ENCODE measurements at places on chromosomes 1 and 21. TPM values are rescaled to one million over a fixed set of nuclear protein-coding genes. Genes with fewer than 3 reads are reported as not detected.

The OR2AK2 gene
- polyA plus RNA-seq, result not detected

- H3K4me1 ChIP-seq, result no peaks in the 10 kb centered on the region
- no peaks in the 10 kb centered on the region for H3K27me3 ChIP-seq
- no peaks in the 10 kb centered on the region for H3K36me3 ChIP-seq
- no peak overlapping the region for H3K4me3 ChIP-seq
These were observed 41.7 kb upstream of the ARHGAP29 start for GRCh38 chr1:94279038-94279437.

The SH2D5 gene
- 6.2 TPM for polyA plus RNA-seq

The OR10T2 gene
- polyA plus RNA-seq, result not detected

The ALG14 gene
- 9.3 TPM for polyA plus RNA-seq

The SAMD11 gene
- 36.9 TPM for polyA plus RNA-seq

GRCh38 chr21:45507523-45507875, 34.7 kb downstream of the SLC19A1 start:
- no peak for DNase-seq
- no peak overlapping the region for H3K4me3 ChIP-seq
- peaks cover 70% of the 10 kb centered on the region for H3K36me3 ChIP-seq

DNA sequence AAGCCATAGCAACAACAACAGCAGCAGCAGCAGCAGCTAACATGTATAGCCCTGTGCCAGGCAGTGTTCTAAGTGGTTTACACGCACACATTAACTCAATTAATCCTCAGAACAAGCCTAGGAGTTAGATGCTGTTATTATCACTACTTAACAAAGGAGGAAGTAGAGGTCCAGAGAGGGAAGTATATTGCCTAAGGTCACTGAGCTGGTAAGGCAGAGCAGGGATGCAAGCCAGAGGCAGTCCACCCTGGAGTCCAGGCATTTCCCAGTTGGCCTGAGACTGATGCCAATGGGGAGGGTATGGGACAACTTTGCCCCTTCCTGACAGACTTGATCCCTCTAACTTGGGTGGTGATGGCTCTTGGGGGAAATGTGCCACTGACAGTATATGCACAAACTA, 6.8 kb downstream of the CDC14A start:
- H3K4me1 ChIP-seq, result peaks cover 11% of the 10 kb centered on the region
- H3K27ac ChIP-seq, result no peak overlapping the region
- no peaks in the 10 kb centered on the region for H3K27me3 ChIP-seq
- DNase-seq, result no peak
- H3K4me3 ChIP-seq, result no peak overlapping the region
- H3K36me3 ChIP-seq, result no peaks in the 10 kb centered on the region

DNA sequence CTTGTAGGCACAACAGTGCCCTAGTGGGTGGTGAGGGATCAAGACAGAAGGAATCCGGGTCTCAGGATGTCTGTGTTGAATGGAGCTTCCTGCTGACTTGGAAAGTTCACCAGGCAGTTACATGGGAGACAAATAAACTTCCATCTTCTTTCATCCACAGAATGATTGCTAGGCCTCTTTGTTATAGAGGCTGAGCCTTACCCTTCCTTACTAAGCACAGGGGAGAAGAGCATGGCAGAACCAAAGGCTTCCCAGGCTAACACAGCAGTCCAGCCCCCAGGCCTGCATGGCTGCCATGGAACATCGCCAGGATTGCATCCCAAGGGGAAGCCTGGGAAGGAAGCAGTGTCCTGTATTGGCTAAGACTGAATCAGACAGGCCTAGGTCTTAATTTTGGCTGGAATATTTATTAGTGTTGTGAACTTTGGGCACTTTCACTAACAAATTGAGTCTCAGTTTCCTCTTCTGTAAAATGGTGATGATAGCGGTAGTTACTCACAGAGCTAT, 18.7 kb downstream of the HEYL start:
- H3K27ac ChIP-seq, result no peak overlapping the region
- H3K36me3 ChIP-seq, result no peaks in the 10 kb centered on the region
- no peaks in the 10 kb centered on the region for H3K27me3 ChIP-seq
- no peak for DNase-seq
- H3K4me1 ChIP-seq, result peaks cover 22% of the 10 kb centered on the region

DNA sequence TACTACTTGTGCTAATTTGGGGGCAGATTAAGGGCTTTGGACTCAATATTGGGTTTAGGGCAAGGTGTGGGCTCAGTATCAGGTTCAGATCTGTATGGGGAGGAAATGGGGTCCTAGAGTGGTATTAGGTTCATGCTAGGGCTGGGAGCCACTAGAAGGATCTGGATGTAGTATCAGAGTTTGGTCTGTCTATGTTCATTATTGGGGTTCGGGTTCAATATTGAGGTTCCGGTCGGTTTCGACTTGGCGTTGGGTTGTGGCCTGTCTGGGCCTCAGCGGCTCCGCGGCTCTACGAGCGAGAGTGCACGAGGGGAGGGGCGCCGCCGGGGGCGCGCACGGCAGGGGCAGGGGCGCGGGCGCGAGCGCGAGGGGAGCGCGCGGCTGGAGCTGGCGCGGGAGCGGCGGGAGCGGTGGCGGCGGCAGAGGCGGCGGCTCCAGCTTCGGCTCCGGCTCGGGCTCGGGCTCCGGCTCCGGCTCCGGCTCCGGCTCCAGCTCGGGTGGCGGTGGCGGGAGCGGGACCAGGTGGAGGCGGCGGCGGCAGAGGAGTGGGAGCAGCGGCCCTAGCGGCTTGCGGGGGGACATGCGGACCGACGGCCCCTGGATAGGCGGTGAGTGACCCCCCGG, at the start of gene PTPRF:
Gene PTPRF, plus strand, starts transcription at position 401 of the 624 bp plus-strand sequence. CDS start 14,193 bp downstream, outside the sequence.
- H3K27ac ChIP-seq, result no peak within 1 kb of the TSS
- peak within 1 kb of the TSS; percentile 51 for H3K4me3 ChIP-seq
- H3K27me3 ChIP-seq, result peaks cover 2% of the 10 kb centered on the region
- no peak for DNase-seq
- H3K4me1 ChIP-seq, result peaks cover 31% of the 10 kb centered on the region

DNA sequence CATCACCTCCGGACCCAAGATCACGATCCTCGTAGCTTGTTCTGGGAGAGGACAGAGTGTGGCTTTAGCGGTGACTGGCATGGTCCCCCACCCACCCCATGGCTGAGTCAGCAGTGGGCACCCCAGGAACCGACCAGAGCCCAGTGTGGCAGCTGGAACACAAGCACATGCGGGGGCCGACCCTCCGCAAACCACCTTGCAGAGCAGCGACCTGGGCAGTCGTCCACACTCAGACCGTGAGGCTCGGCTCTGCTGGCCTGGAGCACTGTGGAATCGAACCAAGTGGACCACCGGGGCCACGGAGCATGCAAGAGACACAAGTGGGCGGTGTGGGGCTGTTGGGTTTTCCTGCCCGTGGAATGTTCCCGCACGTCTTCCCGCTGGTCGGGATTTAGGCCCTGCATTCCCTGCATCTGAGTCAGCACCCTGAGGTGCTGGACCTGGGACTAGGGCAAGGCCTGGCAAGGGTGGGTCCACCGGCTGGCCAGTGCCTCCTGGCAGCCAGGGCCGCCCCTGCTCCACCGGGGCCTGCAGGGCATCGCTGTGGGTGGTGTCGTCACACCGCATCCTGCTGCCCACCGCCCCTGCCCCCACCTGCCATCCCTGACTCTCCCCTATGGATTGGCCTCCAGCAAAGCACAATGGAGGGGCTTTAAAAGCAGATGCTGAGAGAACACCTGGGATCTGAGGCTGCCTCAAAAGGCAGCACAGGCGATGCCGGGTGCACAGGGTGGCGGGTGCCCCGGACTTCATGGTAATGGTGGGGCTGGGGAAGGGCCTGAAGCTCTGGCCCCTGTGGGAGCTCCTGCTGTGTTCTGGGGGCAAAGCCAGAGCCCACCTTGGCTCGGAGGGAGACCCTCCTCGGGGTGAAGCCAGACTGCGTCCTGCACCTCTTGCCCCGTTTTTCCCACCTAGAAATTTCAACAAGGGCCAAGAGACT, 18.5 kb downstream of the MORN1 start:
- no peaks in the 10 kb centered on the region for H3K27me3 ChIP-seq
- H3K4me3 ChIP-seq, result no peak overlapping the region
- no peak overlapping the region for H3K27ac ChIP-seq
- H3K4me1 ChIP-seq, result peaks cover 14% of the 10 kb centered on the region

The EXTL1 gene
- polyA plus RNA-seq, result 14.8 TPM

GRCh38 chr1:49951385-49951784, 72.4 kb downstream of the AGBL4 start:
- DNase-seq, result no peak
- H3K36me3 ChIP-seq, result no peaks in the 10 kb centered on the region
- no peak overlapping the region for H3K27ac ChIP-seq
- no peak overlapping the region for H3K4me3 ChIP-seq
- H3K4me1 ChIP-seq, result no peaks in the 10 kb centered on the region

DNA sequence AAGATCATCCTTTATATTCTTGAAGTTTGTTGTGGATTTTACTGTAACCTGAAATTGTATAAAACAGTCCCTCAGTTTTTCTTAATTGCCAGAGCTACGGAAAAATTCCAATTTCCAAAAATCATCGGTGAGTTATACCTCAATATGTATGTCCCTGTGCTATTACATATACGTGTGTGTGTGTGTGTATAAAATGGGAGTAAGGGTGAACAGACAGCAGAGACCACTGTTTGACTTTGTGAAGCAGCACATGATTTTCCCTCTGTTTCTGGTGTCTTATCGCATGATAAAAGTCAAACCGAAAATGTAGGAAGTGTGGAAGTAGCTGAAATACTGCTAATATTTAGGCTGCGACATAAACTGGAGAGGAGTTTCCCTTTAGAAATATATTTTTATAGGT, 1.2 kb downstream of the OR2T1 start:
- no peak overlapping the region for H3K27ac ChIP-seq
- H3K4me1 ChIP-seq, result no peaks in the 10 kb centered on the region
- H3K4me3 ChIP-seq, result no peak overlapping the region

GRCh38 chr1:164999146-164999545, 357.4 kb downstream of the LMX1A start:
- H3K27ac ChIP-seq, result no peak overlapping the region
- no peak overlapping the region for H3K4me3 ChIP-seq
- H3K27me3 ChIP-seq, result no peaks in the 10 kb centered on the region

GRCh38 chr1:201937624-201938213, 8.6 kb downstream of the LMOD1 start:
- no peaks in the 10 kb centered on the region for H3K36me3 ChIP-seq
- H3K4me1 ChIP-seq, result peaks cover 8% of the 10 kb centered on the region
- no peak for DNase-seq
- H3K4me3 ChIP-seq, result no peak overlapping the region

- DNase-seq, result no peak
- no peaks in the 10 kb centered on the region for H3K27me3 ChIP-seq
- no peak overlapping the region for H3K4me3 ChIP-seq
- no peaks in the 10 kb centered on the region for H3K36me3 ChIP-seq
- H3K27ac ChIP-seq, result no peak overlapping the region
- no peaks in the 10 kb centered on the region for H3K4me1 ChIP-seq
These were observed 79.7 kb downstream of the TBX19 start for GRCh38 chr1:168360151-168361021.

DNA sequence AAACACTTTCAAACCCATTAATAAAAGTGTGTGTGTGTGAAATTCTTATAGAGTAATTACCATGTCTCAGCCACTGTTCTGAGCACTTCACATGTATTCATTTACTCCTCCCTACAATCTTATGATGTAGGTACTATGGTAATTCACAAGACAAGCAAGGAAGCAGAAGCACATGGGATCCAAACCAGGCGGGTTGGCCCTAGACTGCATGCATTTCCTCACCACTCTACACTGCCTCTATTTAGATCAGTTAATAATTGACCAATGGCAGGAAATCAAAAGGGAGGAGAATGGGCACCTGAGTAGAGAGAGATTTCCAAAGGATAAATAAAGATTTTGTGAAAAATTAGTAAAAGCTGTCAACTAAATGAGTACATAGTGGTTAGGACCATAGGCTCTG, 15.7 kb downstream of the MAP3K21 start:
- no peaks in the 10 kb centered on the region for H3K36me3 ChIP-seq
- H3K4me1 ChIP-seq, result no peaks in the 10 kb centered on the region
- H3K27me3 ChIP-seq, result no peaks in the 10 kb centered on the region
- no peak for DNase-seq
- no peak overlapping the region for H3K4me3 ChIP-seq

DNA sequence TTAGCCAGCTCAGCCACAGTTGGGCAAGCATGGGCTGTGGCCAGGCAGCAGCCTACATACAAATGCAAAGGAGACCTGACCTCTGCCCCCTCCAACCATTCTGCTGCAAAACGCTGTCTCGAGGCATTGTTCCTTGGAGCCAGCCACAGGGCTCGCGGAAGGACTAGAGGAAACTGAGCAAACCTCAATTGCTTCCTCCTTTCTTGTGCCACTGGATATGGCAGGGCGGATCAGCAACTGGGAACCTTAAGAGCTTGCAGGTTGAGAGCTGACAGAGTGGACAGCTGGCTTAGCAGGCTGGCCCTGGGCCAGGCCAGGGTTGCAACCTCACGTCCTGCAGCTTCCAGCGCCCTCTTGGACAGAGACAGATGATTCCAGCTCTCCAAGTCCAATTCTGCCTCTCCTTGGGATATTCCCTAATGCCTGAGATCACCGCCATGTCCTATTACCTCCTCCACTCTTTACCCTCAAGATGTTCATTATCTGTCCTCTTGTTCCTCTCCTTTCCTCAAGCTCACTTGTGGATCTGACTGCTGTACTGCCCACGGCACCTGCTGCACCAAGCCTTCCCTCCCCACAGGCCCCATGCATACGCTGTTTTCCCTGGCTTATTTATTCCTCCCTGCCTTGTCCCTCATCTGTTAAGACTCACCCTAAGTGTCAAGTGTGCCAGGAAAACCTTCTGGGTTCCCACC, 67.5 kb downstream of the SDC3 start:
- no peak overlapping the region for H3K27ac ChIP-seq
- H3K4me1 ChIP-seq, result peaks cover 38% of the 10 kb centered on the region
- DNase-seq, result no peak
- H3K4me3 ChIP-seq, result no peak overlapping the region
- no peaks in the 10 kb centered on the region for H3K27me3 ChIP-seq
- no peaks in the 10 kb centered on the region for H3K36me3 ChIP-seq

The LAMTOR5 gene
- polyA plus RNA-seq, result 143 TPM

The OR1C1 gene
- polyA plus RNA-seq, result not detected

GRCh38 chr21:37278199-37278598, 11.1 kb upstream of the VPS26C start:
- H3K27ac ChIP-seq, result no peak overlapping the region
- no peak for DNase-seq
- no peak overlapping the region for H3K4me3 ChIP-seq

The RAB13 gene
- polyA plus RNA-seq, result 53.7 TPM

The HSPB7 gene
- polyA plus RNA-seq, result 2.7 TPM

Measured in spinal cord (tissue), 10 donors.